NT2/D1 (cell line): ENCODE measurements at places on chromosomes 7 and 10.
A peak's percentile ranks its signal among the peaks of the same experiment; 100 is the strongest.

GRCh38 chr10:31792745-31793144 lies 135.9 kb downstream of the ARHGAP12 start:
- no peak for DNase-seq

- no peak for DNase-seq
Observed at GRCh38 chr10:11876324-11876723, 53.2 kb downstream of the PROSER2 start.

GRCh38 chr10:114714281-114714741 lies 56.2 kb upstream of the ABLIM1 start:
- no peak for DNase-seq

DNA sequence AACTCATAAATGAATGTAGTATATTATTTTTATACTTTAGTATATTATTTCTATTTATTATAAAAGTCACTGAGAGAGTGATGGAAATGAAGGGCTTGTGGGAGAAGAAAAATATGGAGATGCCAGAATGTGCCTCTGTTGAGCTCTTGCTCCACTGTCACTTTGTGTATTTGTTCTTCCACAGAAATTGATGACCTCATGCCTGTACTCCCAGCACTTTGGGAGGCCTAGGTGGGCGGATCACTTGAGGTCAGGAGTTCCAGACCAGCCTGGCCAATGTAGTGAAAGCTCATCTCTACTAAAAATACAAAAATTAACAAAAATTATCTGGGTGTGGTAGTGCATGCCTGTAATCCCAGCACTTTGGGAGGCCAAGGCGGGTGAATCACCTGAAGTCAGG lies 76.4 kb upstream of the STK17A start:
- no peak for DNase-seq

DNA sequence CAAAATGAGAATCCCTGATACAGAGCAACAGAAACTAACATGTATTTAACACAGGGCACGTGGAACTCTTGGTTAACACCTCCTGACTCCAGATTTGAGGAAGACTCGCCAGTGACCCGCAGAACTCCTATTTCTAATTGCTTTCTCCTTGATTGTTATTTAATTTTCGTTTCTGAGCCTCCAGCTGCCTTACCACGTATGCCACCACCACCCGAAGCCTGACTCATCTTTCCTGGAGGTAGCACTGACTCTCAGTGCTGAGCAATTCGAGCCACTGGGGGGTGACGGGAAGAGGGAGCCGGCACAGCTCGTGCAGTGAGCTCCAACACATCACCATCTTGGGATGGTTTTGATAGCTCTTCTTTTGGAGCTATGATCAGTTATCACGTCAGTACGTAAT lies 273.9 kb upstream of the MGMT start:
- DNase-seq, result peak; percentile 1

- no peak for DNase-seq
Observed at GRCh38 chr10:12774204-12774894, 227.2 kb downstream of the CCDC3 start.

DNA sequence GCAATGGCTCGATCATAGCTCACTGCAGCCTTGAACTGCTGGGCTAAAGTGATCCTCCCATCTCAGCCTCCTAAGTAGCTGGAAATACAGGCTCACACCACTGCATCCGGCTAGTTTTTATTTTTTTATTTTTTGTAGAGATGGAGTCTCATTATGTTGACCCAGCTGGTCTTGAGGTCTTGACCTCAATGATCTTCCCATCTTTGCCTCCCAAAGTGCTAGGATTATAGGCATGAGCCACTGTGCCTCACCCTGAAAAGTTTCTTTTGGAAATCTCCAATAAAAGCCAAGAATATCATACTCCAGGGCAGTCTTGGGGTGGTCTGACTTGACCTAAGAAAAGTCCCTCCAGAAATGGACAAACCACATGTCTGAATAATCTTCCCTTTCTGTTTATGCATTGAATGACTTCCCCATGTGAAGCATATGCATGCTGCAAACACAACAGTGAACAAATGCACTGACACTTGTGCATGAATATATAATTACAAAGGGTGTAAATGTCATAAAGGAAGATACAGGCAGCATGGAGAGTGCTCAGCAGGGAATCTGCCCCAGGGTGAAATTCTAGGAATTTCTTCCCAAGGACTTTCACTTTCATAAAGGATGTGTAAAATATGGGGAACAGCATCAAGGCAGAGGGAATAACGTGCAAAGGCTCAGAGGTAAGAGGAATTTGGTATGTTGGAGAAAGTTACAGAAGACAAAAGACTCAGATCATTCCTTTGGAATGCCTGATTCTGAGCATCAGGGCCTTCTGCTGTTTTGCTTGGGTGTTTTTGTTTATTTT lies 142.4 kb upstream of the LYZL1 start:
- DNase-seq, result no peak

GRCh38 chr10:131187274-131187673 lies 124.2 kb downstream of the TCERG1L start:
- no peak for DNase-seq

GRCh38 chr10:12974491-12975199 lies 26.9 kb downstream of the CCDC3 start:
- DNase-seq, result no peak

DNA sequence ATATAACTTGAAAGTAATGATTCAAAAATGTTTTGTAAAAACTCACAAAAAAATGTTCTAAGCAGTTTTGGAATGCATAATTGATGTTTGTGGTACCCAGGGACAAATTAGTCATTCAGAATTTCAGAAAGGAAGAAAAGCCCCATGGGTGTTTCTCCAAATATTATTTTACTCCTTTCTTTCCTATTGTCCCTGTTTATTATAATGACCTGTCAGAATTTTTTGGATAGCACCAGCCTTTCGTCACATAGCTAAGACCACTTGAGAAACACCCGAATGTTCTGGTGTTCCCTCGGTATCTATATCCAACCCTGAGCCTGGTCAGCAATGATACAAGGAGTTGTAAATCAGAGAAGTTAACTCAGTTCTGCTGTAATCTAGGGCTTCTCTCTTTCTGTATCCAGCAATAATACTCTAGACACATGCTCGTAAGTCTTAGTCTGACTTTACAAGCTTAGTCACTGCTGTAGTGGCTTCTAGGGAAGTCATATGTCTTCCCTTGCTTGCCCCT lies 64.8 kb upstream of the MEOX2 start:
- DNase-seq, result no peak

DNA sequence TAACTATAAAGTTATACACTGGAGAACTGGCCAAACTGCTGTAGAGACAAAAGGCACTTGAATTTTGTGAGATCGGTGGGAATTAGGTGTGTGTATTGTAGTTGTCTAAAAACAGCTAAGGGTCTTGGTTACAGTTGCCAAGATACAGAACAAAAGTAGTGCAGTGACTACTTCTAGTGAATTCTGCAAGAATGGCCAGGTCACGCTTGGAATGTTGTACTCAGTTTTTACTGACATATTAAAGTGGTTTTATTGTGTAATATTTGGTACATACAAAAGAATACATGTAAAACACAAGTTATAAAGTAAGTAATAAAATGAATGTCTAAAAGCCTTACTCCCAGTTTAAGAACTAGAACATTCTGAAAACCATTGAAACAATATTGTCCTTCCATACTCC lies 42.4 kb downstream of the PRPF18 start:
- DNase-seq, result no peak

GRCh38 chr7:75611557-75612178 lies 119.5 kb downstream of the SPDYE5 start:
- DNase-seq, result no peak
